ENCODE measurements at places on chromosomes 2 and 18.
A peak's percentile ranks its signal among the peaks of the same experiment; 100 is the strongest.

DNA sequence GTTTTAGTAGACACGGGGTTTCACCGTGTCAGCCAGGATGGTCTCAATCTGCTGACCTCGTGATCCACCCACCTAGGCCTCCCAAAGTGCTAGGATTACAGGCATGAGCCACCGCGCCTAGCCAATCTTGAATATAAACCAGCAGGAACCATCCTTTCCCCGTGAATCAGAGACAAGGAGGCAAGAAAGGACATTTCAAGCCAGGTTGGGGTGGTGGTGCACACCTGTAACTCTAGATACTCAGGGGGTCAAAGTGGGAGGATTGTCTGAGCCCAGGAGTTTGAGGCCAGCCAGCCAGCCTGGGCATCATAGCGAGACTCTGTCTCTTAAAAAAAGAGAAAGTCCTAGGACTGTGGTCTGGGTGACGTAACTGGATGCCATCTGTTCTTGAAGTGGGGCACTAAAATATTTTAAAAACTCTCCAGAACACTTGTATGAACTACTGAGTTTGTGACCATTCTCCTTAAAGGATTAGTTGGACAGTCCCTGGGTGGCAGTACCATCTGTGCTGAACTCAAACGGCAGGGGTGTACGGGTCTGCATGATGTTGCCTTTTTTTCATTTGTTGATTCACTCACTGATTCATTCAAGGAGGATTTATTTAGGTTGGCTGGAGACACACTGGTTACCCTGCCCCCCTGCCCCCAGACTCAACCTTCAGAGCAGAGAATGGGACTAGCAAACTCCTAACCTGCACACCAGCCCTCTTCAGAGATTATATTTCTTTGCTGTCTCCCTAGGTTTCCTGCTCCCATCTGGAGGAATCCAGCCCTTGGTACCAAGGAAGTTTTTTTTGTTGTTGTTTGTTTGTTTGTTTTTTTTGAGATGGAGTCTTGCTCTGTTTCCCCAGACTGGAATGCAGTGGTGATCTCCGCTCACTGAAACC, 2.9 kb upstream of the TLX2 start:
- no peak for DNase-seq

GRCh38 chr18:79933765-79934164, 17.7 kb downstream of the SLC66A2 start:
- DNase-seq = no peak

- DNase-seq = no peak
These were observed 430.4 kb downstream of the DLGAP1 start for GRCh38 chr18:4024702-4025101.

DNA sequence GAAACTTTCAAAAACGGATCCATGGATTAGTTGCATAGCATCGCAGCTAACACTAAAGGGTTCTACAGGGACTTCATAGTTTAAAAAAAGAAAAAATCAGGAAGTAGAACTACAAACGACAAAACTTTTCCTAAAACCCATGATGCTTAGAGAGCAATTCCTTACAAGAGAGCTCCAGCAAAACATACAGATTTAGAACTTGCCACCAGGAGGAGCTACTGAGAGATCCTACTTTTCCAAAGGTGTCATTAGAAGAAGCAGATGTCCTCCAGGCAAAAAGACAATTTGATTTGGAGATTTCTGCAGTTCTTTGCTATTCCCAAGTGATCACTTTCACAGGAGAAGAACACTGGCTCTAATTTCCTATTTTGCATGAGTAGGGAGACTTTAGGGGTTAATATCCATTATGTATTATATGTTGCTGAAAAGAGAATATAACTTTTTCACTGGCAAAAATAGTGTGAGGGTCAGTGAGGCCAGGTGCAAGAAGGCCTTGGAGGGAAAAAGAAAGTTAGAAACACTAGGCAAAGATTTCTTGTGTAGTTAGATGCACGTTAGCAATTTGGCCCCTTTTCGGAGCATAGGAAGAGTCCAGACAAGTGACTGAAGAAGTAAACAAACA, 436.2 kb downstream of the SUCLG1 start:
- DNase-seq = peak; percentile 27

- no peak for DNase-seq
These were observed 3.5 kb downstream of the TRIB2 start for GRCh38 chr2:12720278-12720620.

DNA sequence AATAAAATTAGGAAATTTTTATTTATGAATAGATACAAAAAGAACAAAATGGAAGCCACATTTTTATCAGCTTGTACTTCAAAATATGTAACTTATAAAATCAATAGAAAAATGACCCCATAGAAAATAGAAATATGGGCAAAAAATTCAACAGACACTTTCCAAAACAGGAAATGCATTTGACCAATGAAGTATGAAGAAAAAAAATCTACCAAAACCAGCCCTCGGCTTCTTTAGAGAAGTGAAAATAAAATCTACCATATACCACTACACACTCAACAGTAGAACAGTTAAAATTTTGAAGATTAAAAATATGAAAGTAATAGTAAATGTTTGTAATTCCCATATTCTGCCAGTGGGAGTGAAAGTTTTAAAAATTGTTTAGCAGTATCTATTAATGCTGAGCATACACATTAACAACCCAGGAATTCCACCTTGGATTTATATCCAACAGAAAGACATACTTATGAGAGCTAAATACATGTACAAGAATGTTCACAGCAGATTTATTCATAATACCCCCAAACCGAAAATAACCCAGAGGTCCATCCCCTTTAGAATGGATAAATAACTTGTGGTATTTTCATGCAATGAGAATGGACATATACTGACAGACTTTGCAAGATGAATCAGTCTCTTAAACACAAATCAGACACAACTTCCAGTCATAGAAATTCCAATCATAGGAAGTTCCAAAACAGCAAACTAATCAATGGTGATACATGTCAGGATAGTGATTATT, 318.0 kb downstream of the FIGN start:
- DNase-seq = no peak

DNA sequence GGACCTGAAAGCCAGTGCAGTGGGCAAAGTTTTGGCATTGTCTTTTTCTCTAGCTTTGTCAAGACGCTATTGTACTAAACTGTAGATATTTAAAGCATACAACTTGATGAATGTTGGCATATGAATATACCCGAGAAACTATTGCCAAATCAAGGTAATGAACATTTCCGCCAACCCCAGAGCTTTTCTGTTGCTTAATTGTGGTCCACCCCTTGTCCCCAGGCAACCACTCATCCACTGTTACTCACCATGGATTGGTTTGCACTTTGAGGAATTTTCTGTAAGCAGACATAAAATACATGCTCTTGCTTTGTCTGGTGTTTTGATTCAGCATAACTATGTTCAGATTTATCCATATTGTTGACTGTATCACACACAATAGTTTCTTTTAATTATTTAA, 688.4 kb downstream of the ADCYAP1 start:
- DNase-seq = no peak

GRCh38 chr2:64852771-64853241, 136.4 kb upstream of the SLC1A4 start:
- no peak for DNase-seq

DNA sequence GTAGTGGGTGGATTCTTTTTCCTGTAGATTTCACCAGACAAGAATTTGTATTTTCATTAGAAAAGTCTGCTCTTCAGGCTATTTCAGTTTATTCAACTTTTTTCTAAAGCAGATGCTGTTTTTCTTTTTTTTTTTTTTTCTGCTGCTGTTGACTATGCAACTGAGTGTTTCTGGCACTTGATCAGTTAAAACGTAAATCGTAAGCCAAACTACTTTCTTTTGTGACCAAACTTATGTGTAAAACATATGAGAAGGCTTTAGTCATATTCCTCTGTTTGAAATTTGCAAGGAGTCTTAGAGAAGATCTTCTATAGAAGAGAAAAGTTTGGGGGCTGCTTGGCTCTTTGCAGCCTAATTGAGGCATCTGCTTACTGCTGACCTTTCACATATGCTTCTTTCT, 170.1 kb downstream of the PARD3B start:
- DNase-seq = no peak

GRCh38 chr2:206250041-206250897, 24.2 kb upstream of the ZDBF2 start:
- no peak for DNase-seq

DNA sequence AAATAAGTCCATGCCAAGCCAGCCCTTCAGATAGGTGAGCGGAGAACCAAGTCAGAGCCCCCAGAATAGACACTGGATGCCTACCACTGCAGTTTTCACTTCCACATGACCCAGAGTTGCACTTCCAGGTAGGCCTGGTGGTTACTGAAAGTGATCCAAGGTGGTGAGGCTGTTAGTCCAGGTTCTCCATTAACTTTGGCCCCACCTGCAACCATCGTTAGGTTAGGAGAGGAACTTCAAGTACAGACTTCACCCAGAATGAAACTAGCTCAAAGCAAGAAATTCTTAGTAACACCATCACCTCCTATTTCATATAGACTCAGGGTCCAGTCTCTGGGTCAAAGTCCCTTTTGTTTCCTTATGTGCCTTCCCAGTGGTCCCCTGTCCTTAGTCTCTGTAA, 293.1 kb upstream of the ID2 start:
- DNase-seq = no peak

DNA sequence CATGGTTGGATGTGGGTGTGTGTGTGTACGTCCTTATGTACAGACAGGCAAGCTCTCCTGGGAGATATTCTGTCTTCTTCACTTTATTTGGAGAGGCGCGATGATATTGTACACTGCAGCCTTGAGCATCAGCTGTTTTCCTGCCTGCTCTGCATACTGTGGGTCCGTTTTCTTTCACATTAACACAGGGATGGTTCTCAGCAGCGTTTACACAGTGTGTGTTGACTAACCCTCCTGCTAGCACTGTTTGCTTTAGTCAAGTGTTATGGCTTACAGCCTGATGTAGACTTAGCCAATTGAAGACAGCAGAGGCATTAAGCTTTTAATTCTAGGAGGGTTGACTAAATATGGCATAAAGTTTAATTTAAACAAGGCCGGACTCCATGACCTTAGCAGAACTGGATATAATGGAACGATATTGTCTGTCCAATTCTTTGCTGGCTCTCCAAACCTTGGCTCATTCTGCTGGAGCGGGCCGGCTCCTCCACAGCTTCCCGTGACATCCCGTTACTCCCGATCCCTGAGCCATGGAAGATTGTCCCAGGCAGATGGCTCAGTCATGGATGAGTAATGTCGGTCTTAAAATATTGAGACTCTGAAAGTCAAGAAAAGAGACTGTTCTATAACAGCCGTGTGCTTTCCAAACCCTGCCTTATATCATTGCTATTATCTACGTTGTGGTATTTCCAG, 134.7 kb downstream of the TPGS2 start:
- DNase-seq = peak; percentile 16

DNA sequence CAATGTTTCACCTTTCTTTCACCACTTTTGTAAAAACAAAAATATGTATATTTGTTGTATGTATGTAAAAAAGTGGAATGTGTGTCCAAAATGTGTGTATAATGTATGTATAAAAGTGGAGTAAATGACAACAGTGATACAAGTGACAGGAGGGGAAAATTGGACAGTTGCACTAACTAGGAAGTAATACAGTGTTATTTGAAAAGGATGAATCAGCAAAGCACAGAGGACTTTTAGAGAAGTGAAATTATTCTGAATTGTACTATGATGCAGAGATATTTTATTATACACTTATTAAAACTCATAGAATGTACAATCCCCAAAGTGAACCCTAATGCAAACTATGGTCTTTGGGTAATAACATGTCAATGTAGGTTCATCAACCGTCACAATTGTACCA, 331.3 kb upstream of the CNTNAP5 start:
- DNase-seq = no peak

All from NCI-H1105 (cell line).